ENCODE measurements at places on chromosomes 1 and 21. TPM values are rescaled to one million over a fixed set of nuclear protein-coding genes. Genes with fewer than 3 reads are reported as not detected.

Gene CCDC181
- 0.99 TPM for total RNA-seq

Gene GNL2
- total RNA-seq: 27.3 TPM

DNA sequence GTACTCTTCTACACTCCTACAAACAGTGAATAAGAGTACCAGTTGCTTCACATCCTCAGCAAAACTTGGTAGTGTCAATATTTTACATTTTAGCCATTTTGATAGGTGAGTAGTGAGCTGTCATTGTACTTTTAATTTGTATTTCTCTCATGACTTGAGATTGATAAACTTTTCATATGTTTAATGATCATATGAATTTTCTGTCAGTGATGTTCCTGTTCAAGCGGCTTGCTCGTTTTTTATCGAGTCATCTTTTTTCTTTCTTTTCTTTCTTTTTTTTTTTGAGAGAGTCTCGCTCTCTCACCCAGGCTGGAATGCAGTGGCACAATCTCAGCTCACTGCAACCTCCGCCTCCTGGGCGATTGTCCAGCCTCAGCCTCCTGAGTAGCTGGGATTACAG, 17.0 kb upstream of the WDTC1 start:
- H3K36me3 ChIP-seq: no peaks in the 10 kb centered on the region
- H3K4me1 ChIP-seq: no peaks in the 10 kb centered on the region
- DNase-seq: no peak
- no peak overlapping the region for H3K4me3 ChIP-seq

- H3K4me1 ChIP-seq: no peaks in the 10 kb centered on the region
- no peaks in the 10 kb centered on the region for H3K27me3 ChIP-seq
- H3K36me3 ChIP-seq: no peaks in the 10 kb centered on the region
- H3K27ac ChIP-seq: no peak overlapping the region
Measured at GRCh38 chr1:160148121-160148520, 3.3 kb upstream of the ATP1A4 start.

Gene KRTAP11-1
- total RNA-seq: not detected

GRCh38 chr1:2908561-2908960, 107.1 kb upstream of the TTC34 start:
- no peak overlapping the region for H3K27ac ChIP-seq
- H3K27me3 ChIP-seq: no peaks in the 10 kb centered on the region
- no peak for DNase-seq
- H3K4me1 ChIP-seq: peaks cover 4% of the 10 kb centered on the region
- H3K4me3 ChIP-seq: no peak overlapping the region

GRCh38 chr1:42172381-42173133, 8.0 kb upstream of the GUCA2A start:
- peak; percentile 72 for DNase-seq
- no peaks in the 10 kb centered on the region for H3K27me3 ChIP-seq
- H3K27ac ChIP-seq: no peak overlapping the region

DNA sequence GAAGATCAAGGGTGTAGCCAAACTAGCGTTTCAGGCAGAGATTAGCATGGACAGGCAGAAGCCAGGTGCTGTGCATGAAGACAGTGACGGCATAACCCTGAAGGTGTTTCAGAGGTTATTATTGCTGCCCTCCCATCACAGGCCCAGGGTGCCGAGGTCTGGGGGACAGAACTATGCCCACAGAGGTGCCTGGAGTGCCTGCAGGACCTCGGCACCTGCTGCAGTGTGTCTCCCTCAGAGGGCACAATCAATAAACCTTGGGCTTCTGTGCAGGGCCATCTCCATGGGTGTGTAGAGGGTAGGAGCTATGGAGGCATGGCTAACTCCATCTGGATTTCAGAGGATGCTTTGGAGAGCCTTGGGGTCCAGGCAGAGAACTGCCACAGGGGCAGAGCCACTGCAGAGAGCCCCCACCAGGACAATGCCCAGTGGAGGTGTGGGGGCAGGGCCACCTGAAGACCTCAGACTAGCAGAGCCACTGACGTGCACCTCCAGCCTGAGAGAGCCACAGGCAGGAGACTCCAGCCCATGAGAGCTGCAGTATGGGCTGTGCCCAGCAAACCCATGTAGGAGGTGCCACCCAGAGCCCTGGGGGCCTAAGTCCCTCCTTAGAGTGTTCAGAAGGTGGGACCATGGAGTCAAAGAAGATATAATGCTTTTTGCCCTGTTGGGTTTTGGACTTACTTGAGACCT, 5.7 kb upstream of the ABCG1 start:
- no peak overlapping the region for H3K4me3 ChIP-seq
- H3K27me3 ChIP-seq: no peaks in the 10 kb centered on the region
- H3K4me1 ChIP-seq: peaks cover under 1% of the 10 kb centered on the region
- no peak for DNase-seq
